ENCODE measurements at places on chromosomes 5 and 9.

- no peak for DNase-seq
Measured at GRCh38 chr5:150642567-150642927, 2.1 kb downstream of the SYNPO start.

GRCh38 chr5:68274847-68275651 lies 59.5 kb downstream of the PIK3R1 start:
- no peak for DNase-seq

- no peak for DNase-seq
Measured at GRCh38 chr5:41413074-41413473, 97.3 kb downstream of the PLCXD3 start.

DNA sequence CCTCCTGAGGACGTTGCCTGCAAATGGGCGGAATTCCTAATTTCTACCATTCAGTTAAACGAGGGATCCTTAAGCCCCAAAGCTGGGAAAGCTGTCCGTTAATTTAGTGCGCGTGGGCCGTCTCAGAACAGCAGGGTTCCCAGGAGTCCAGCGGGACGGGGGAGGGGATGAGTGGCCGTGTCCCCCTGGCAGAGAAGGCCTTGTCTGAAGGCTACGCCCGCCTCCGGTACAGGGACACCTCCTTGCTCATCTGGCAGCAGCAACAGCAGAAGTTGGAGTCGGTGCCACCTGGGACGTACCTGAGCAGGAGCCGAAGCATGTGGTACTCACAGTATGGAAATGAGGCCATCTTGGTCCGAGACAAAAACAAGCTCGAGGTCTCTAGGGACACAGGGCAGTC lies 1.3 kb downstream of the BRD3OS start:
- DNase-seq, result no peak

Measured in esophagus squamous epithelium (tissue), 5 donors.